ENCODE measurements at places on chromosomes 12 and 14.

DNA sequence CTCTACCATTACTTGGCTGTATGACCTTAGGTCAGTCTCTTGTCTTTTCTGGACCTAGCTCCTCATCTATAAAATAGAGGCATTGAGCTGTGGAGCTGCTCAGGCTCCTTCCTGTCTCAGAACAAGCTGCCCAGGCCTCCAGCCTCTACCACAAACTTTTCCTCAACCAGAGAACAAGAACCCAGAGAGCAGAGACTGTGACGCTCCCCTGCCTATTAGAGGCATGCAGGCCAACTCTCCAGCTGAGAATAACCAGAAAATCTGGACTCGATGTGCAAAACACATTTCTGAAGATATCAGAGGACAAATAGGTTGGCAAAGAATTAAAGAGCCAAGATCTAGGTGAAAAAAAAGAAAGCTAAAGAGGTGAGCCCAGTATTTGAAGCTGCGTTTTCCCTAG lies 17.8 kb upstream of the PNMA1 start:
- DNase-seq, result no peak

DNA sequence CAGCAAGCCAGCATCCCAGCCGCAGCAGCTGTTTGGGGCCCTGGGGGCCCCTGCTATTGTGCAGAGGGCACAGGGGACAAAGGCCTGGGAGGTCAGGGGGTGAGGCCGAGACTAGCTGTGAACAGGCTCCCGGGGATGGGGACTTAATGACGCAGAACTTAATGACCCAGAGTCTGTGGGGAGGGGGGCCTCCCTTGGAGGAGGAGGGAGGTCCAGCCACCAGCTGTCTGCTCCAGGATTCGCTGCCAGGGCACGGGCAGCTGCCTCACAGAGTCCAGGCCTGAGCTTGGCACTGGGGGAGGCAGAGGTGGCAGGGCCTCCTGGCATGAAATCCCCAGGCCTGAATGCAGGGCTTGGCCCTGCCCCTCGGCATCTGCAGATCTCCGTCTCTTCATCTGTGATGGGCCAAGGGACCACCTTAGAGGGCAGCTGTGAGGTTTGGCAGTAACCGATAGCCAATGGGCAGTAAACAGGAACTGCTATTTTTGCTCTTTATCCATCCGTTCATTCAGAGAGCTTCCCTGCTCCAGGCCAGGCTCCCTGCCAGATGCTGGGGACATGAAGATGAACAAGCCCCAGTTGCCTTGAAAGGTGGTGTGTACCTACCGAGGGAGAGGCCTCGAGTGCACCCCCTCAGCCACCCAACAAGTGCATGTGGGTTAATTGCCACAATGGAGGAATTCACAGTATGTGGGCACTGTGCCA lies 6.7 kb downstream of the FAM222A start:
- DNase-seq, result no peak

DNA sequence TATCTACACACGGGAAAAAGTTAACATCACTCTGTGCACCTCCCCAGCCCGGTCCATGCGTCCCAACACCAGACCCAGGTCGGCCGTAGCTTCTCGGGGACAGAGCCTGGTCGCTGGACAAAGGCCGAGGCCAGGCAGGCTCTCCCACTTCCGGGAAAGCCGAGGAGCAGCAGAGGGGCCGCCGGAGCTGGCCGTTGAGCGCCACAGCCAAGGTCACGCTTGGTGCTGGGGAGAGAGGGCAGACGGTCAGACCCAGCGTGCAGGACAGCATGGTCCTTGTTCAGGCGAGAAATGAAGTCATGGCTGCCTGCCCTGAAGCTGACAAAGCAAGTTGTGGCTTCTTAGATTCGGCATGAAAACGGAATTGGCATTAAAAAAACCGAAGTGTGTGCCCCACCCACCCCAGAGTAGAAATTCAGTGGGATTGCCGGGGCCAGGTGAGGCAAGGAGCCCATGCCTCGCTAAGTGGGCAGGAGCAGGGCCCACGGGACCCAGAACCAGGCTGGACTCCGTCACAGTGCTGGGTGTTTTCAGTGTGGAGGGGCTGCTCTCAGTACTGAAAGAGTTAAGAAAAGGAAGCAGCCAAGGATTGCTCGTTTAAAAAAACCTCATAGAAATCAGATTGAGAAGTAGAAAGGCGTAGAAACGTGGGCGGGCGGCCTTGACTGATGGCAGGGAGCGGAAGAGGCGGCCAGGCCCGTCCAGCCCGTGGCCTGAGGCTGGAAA lies 4.3 kb downstream of the ARL6IP4 start:
- no peak for DNase-seq

DNA sequence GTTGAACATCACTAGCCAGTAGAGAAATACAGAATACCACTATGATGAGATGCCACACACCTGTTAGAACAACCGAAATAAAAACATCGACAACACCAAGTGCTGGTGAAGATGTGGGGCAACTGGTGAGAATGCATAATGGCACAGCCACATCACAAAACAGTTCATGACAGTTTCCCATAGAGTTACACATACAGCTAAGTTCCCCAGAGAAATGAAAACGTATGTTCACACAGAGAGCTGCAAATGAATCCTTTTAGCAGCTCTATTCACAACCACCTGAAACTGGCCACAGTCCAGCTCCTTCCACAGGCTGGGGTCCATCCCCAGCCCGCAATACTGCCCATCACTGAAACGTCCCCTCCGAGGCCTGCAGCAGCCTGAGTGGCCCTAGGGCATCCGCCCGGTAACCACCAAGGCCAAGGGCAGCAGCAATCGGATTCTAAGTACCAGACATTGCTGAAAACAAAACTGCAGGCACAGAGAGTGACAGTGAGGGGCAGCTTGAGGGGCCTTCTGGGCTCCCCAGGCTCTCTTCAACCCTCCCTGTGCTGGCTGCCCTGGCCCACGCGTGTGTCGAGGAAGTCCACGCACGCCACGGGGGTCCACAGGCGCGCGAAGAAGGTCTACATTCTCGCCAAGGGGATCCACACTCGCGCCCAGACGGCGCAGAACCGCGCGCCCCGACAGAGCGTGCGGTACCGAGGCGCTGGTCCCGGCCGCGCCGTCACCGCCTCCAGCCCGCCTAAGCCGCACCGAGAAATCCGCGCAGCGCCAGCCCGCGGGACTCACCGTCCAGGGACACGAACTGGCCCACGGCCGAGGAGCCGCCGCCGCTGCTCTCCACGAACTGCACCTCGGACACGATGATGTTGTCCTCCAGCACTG lies 903 bp downstream of the BRF1 start:
- DNase-seq, result no peak

DNA sequence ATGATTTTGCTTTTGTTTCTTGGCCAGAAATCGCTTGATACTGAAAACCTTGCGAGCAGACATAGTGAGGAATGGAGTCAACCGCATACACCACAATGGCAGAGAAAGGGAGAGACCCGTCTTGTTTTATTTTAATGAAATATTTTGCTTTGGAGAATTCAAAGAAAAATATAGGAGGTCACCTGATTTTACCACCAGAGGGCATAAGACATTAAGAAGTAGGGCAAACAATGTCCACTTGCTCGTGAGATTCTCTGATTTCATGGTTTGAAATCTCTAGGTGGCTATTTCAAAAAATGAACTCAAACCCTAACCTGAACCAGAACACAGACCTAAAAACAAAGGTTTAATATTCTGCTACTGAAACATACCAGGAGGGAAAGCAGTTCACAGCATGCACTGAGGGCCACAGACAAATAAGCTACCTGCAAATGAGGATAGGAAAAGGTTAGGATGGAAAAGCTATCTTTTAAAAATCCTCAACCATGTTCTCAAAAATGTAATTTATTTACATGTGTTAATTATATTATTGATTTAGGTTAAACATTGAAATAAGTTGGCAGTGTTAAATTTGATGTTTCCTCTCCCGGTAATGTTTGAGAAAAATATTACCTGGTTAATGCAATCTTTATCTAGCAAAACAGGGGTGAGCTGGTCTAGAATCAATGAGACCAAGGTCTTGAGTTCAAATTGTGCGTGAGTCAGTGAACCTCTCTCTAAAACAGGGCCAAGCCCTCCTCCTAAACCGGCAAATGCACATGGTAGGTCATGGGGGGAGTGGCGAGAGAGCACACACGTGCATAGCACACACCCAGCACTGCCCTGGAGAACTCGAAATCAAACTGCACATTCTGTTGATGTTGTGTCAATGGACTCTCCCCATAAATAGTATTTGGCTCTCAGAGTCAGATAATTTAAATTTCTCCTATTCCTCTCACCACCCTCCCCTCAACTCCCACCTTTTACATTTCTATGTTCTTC lies 12.5 kb downstream of the IFNG-AS1 start:
- no peak for DNase-seq

DNA sequence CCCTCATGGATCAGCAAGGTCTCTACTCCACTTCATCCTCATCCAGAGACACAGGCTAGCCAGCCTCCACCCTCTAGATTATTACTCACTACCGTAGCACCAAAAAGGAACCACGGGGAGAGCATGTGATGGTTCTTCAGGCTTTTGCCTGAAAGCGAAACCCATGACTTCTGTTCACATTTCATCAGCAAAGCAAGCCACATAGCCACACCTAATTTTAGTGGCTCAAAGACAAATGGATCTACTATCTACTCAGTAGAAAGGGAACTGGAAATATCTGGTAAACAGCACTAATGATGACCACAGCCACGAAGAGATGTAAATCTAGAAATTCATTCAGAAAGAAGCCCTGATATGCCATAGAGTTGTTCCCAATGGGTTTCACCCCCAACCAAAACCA lies 51.4 kb downstream of the VCPKMT start:
- no peak for DNase-seq

DNA sequence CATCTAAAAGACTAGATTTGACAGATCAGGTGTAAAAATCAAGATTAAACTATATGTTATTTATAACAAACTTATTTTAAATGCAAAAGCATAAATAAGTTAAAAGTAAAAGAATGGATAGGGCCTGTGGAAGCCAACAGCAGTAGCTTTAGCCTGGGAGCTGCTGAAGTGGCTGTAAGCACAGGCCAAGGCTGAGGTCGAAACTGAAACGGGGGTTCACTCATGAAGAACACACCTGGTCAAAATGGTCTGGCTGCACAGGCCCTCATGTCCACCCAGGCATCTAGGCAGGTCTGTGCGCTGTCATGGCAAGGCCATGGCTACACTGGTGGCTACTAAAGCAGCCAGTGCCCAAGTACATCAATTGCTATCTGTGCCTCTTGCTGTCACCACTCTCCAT lies 23.1 kb downstream of the CATSPERB start:
- no peak for DNase-seq

DNA sequence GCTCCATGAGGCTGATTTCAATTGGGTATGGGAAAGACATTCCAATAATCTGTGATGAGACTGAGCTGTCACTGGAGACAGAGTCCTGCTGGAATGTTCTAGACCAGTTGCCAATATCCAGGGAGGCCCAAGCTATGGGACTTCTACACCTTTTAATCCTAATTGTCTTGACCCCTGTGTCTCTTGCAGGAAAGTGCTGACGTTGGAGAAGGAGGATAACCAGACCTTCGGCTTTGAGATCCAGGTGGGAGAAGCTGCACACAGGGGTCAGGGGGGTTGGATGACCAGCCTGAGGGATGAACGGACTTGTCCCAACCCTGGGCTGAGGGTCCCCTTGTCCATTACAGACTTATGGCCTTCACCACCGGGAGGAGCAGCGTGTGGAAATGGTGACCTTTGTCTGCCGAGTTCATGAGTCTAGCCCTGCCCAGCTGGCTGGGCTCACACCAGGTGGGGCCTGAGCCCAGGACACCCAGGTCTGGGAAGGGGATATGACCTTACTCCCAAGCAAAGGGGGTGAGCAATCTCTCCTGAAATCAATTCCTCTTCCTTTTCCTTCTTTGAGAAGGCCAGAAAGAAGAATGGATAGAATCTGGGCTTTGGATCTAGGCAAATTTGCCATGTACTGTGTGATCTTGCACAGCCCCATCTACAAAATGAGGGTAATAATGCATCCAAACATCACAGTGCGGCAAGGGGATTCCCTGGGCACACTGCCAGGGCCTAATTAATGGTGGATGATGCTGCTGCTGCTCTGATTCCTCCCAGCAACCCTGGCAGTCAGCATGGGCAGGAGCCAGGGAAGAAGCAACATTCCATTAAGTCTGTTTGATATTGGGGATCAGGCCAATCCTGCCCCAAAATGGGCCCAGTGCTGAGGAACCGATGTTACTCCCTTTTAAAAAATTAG lies 4.2 kb downstream of the TAMALIN start:
- DNase-seq, result no peak

GRCh38 chr12:21384261-21384660 lies 11.6 kb downstream of the IAPP start:
- DNase-seq, result no peak

DNA sequence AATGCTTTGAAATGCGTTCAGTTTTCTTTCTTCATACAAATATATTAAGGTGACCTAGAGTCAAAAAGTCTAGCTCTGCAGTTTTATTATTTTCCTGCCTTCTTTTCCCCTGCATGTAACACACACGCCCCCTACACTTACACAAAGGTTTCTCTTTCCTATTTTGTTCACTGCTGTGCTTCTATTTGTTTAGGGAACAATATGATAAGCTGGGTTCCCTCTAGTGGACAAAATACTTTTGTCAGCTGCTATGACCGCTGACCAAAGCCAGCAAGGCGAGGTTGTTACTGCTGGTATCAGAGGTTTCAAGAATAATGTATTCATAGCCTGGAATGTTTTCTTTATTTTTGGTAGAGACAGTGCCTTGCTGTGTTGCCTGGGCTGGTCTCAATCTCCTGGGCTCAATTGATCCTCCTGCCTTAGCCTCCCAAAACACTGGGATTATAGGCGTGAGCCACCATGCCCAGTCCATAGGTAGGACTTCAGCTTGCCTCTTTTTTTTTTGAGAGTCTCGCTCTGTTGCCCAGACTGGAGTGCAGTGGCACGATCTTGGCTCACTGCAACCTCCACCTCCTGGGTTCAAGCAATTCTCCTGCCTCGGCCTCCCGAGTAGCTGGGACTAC lies 33.4 kb downstream of the FNTB start:
- DNase-seq, result no peak

DNA sequence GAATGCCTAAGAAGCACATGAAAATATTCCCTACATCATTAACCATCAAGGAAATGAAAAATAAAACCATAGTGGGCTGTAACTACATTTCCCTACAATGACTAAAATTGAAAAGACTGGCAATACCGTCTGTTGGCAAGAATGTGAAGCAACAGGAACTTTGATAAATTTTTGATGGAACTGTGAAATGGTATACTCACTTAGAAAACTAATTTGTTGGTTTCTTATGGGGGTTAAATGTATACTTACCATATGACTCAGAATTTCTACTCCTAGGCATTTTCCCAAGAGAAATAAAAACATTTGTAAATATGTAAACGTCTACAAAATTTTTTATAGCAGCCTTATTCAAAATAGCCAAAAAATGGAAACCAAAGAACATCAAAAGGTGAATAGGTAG lies 121.4 kb upstream of the PLEKHA5 start:
- no peak for DNase-seq

DNA sequence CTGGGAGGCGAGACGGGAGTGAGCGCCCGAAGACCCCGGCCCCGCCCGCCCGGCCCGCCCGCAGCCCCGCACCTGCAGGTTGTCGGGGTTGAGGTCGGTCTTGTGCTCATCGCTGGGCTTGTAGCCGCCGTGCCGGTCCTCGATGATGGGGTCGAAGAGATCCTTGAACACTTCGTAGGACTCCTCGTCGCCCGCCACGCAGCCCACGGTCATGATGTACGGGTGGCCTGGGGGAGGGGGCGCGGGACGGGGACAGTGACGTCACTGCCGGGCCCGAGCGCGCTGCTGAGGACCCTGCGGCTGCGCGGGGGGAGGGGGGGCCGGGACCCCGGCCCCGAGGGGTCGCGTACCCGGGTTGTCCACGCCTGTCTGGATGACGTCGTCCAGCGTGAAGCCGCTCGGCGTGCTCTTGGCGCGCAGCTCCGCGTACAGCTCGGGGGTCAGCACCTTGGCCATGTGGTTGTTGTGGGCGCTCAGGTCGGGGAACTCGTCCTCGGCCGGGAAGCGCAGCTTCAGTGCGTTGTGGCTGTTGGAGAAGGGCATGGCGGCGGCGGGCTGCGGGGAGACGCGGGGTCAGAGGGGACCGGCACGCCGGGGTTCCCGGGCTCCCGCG lies 573 bp downstream of the CKB start:
- DNase-seq, result no peak
